ENCODE measurements at places on chromosomes 16 and 17.

DNA sequence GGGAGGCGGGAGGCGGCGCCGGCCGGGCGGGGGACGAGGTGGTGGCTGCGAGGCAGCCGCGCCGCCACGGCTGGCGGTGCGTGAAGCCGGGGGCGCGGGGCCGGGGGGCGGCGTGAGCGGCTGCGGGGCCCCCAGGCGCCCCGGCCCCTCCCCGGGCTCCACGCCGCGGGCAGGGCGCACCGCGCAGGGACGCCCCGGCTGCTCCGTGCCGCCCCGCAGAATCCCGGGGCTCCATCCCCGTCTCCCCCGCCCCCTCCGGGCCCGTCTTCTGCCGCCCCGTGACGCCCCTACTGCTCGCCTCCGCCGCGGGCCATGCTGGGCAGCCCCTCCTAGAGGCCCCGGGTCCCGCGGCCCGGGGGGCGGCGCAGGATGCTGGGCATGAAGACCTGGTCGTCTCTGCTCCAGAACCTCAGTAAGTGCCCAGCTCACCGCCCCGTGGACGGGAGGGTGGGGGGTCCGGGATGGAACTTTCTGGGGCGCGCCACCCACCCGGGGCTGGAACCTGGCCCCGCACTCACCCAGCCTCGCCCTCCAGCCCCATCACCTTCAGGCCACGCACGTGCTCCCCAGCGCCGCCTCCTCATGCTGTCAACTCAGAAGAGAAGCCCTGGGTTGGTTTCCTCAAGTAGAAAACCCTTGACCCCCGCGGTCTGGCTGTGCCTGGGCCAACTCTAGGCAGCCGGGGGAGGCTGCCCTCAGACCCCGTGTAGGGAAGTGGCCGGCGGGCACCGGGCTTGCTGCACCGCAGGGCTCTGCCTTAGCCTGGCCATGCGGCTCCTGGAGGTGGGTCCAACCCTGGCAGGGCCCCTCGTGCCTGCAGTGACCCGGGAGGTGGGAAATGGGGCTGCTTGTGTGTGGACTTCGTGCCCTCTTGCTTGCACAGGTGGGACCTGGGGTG is 150.2 kb upstream of the GSE1 start:
- DNase-seq = no peak

DNA sequence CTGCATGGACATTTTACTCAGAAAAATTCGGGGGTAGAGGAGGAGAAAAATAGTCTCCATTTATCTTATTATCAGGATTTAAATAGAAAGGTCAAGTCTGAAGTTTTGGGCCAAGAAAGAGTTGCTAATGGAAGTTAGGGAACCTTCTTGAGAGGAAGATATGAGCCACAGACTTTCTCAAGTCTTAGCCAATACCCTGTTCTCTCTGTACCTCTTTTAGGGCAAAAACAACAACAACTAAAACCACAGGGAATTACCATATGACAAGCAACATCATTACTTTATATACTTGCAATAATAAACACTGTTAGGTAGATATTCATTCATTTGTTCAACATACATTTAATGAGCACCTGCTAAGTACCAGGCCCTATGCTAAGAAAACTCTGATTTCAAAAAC is 282.2 kb upstream of the CDH5 start:
- no peak for DNase-seq

GRCh38 chr17:1493291-1493980 is 950 bp upstream of the MYO1C start:
- DNase-seq = no peak

GRCh38 chr17:50111673-50112655 is 16.8 kb downstream of the PDK2 start:
- no peak for DNase-seq

GRCh38 chr17:72656130-72656763 is 436.2 kb downstream of the SLC39A11 start:
- no peak for DNase-seq

DNA sequence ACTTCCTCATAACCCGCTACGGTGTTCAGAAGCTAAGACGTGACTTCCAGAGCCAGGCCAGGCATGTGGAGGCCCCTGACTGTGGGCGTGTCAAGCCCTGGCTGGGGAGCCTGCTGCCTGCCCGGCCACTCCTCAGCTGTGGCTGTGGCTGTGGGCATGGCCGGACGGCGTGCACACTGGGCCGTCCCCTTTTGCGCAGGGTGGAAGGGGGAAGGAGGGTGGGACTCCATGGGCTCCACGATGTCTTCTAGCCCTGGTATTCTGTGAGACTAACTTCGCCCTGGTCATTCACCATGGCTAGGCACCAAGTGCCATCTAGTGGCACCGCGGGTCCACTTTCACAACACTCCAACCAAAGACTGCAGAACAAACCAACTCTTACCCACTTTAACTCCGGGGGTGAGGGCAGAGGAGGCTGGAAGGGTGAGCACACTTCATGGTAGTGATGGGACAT is 67.9 kb downstream of the N4BP1 start:
- DNase-seq = no peak

DNA sequence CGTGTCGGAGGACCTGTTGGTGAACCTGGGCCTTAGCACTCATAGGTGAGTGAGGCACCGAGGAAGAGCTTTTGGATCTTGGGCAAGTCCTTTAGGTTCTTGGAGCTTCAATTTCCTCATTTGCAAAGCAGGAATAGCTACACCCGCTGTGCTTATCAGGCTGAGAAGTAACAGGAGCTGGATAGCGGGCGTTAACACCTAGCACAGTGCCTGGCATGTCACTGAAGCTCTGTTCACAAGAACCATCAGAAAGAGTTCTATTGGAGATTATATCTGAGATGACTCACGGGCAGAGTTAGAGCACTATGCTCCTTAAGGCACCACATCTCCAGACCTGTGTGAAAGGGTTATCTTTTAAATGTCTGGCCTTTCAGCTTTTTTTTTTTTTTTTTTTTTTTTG is 12.8 kb downstream of the MEOX1 start:
- no peak for DNase-seq

- DNase-seq = no peak
Observed at GRCh38 chr17:12088035-12088434, 67.4 kb downstream of the MAP2K4 start.

DNA sequence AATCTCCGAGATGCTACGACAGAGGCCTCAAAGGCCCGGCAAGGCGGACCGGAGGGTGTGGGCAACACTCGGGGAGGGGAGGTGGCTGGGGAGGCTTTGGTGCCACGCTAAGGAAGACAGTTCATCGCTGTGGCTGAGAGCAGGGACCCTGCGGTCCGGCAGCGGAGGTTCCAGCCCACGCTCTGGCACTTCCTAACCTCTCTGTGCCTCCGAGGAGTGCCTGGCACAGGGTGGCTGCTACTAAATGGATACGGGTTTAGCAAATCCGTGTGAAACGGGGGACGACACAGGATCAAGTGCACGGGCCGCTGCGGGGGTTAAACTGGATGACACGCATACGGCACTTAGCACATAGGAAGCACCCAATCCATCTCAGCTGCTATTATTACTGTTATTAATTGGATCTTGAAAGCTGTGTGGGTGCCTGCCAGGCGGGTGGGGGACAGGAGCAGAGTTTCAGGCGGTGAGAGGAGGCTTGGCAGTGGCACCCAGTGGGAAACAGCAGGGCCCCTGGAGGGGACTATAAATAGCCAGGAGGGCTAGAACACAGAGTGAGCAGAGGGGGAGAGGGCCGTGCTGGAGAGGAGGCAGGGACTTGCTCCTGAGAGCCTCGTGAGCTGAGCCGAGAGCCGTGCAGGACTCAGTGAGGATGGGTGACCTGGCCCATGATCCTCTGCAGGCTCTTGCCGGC is 45.0 kb downstream of the ABR start:
- no peak for DNase-seq

DNA sequence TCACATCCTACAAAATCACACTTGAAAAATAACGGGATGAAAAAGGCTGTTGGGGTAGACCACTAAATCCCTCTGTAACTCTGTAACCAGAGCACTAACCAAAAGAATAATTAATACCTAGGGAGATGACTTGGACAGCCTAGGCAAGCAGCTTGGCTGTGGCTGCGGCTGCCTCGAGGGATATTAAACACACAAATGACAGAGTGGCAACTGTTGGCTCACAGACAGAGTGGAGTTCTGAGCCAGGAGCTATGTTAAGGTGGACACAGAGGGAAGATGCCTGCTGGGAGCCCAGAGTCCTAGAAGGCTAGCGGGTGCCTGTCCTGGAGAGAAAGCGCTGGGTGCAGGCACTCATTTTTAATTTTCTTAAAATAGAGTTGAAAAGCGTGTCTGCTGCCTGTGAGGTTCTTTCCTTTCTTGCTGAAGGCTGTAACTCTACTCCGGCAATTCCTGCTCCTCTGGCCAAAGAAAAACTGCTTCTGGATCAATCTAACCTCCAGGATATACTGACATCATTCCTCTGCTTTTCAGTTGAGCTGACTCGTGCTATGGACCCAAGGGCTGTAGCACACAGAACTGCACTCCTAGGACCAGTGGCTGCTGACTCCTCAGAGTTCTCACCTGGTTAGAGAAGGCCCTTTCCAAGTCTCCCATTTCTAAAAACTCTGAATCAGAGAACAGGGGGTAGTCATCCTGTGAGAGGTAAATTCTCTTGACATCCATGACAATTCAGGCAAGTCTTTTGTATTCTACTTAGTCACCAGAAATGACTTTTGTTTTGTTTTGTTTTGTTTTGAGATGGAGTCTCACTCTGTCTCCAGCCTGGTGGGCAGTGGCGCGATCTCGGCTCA is 147.9 kb downstream of the STX8 start:
- no peak for DNase-seq

DNA sequence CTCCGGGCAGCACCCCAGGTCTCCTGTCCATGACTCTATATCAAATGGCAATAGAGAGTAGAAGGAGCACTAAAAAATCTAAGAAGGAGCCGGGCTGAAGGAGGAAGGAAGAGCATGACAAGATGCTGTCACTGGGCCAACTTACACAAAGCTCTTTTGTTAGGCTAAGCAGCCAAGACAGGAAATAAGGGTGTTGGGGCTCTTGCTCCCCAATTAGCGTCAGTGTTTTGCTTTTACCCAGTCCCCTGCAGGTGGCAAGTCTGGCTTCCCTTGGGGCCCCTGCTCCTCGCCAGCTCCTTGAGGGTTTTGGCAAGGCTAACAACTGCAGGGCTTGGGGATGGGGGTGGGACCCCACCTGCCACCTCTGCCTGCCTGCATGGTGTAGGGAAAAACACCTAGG is 120.5 kb downstream of the CCT6B start:
- DNase-seq = peak; percentile 47

GRCh38 chr17:46832945-46833839 is 14.7 kb upstream of the WNT3 start:
- DNase-seq = no peak

DNA sequence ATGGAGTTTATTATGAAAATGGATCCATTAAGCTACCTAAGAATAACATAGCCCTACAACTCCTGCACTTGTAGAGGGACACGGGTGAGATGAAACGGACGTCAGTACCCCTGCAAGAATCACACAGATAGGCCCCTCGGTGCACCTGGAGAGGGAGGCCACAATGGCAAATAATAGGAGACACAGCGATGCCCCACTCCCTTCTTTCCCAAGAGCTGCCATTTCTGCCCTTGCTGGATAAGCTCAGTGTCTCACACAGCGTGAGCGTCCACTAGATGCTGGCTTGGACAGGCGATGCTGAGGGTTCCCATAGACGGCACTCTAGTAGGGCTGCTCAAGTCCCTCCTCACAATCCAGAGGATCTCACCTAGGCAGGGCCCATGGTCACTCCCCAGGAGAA is 67.8 kb downstream of the ADCY9 start:
- DNase-seq = no peak

GRCh38 chr17:48011405-48012150 is 26.0 kb downstream of the COPZ2 start:
- DNase-seq = peak; percentile 34

GRCh38 chr17:50816771-50817751 is 18.3 kb upstream of the WFIKKN2 start:
- no peak for DNase-seq

GRCh38 chr17:32980230-32980629 is 11.4 kb upstream of the SPACA3 start:
- DNase-seq = no peak

GRCh38 chr16:19105891-19106624 is 7.7 kb upstream of the ITPRIPL2 start:
- DNase-seq = no peak

- no peak for DNase-seq
Observed at GRCh38 chr16:11992586-11993524, 16.3 kb downstream of the SNX29 start.

DNA sequence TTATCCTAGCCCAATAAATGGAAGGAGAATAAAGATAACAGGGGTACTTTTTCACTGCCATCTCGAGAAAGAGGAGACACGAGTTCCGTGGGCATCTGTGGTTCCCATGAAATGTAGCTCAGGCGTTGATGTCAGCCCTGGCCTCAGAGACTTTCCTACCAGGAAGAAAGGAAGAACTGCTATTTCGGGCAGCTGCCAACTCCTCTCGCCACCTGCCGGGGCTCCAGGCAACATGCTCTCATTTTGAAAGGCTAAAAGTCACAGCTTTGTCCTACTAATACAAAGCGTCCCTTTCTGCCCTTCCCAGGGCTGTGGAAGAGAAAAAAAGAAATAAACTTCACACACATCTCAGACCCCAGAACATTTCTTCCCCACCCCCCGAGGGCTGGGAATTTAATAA is 65.8 kb downstream of the DHRS7C start:
- no peak for DNase-seq

- no peak for DNase-seq
Observed at GRCh38 chr17:1438593-1439083, 17.4 kb downstream of the CRK start.

- no peak for DNase-seq
Observed at GRCh38 chr17:27518545-27519521, 62.6 kb downstream of the KSR1 start.

DNA sequence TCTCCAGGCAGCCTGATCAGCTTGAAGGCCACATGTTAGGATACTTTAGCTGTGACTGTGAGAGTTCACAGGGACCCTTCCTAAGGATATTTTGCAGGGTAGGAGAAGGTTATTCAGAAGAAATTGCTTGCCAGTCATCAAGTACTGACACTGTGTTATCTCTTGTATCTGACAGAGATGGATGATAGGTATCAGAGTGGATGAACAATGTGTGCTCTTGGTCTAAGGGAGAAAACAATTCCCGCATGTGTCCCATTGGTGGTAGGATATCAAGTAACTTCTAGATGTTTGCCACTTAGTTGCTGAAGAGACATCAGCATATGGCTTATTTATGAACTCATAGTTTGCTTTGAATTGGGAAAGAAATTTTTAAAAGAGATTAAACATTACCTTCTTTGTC is 219.3 kb downstream of the SPECC1 start:
- DNase-seq = no peak

GRCh38 chr17:57672971-57673370 is 72.1 kb downstream of the CCDC182 start:
- peak; percentile 13 for DNase-seq

DNA sequence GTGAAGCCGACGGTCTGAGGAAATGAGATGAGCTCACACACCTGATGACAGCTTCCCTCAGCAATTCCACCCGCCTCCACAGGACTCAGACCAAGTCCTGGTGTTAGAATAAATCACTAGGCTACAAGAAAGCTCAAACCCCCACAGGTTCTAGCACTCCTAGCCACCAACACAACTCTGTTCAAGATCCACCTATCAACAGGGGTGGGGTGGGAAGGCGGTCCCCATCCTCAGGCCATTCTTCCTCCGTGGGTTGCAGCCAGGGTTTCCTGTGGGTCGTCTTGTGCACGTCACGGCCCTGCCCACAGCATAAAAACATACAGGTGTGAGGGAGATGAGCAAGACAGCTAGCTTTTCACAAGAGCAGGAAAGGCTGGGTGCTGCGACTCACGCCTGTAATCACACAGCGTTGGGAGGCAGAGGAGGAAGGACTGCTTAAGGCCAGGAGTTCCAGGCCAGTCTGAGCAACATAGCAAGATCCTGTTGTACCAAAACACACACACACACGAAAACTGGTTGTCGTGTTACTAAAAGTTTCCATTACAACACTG is 81.1 kb downstream of the ANKRD11 start:
- DNase-seq = peak; percentile 57

GRCh38 chr17:19242926-19243325 is 5.8 kb downstream of the EPN2 start:
- no peak for DNase-seq
